Astrocyte (in vitro differentiated cells and primary cell): ENCODE measurements at places on chromosomes 16 and 17. TPM values are rescaled to one million over a fixed set of nuclear protein-coding genes. Genes with fewer than 3 reads are reported as not detected.

Gene AGRP
- total RNA-seq: not detected in 2 replicates

Gene COX6A2
- total RNA-seq: not detected in 2 replicates

Gene WBP2
- total RNA-seq: 65.6 and 72.6 TPM in 2 replicates

GRCh38 chr17:42918902-42919521, 18.4 kb downstream of the G6PC1 start:
- peaks cover 29% of the 10 kb centered on the region for H3K27me3 ChIP-seq
- no peak for DNase-seq
- no peak overlapping the region for H3K27ac ChIP-seq
- no peaks in the 10 kb centered on the region for H3K36me3 ChIP-seq
- no peaks in the 10 kb centered on the region for H3K4me1 ChIP-seq
- no peak overlapping the region for H3K4me3 ChIP-seq
